ENCODE measurements at places on chromosomes 4 and X.

GRCh38 chrX:16992951-16993350 is 46.5 kb downstream of the REPS2 start:
- DNase-seq, result no peak

DNA sequence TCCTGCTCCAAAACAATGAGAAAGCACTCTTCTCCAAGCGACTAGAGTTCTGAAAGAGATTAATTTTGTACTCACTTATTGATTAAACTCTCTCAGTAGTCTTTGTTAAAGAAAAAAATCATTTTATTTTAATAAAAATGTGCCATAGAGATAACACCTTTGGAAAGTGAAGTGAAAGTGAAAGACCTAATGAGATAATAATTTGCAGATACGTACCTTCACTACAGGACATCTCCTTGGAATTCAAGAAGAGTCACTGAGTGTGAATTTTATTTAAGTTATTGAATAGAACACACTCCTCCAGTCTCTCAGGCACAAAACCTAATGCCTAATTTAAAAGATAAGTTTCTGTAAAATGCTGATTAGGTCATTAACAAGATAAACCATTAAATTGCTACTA is 1070.6 kb upstream of the GRID2 start:
- DNase-seq, result no peak

- no peak for DNase-seq
Measured at GRCh38 chr4:105352826-105353225, 121.0 kb downstream of the PPA2 start.

GRCh38 chr4:73669410-73670183 is 49.4 kb upstream of the RASSF6 start:
- no peak for DNase-seq

- peak; percentile 5 for DNase-seq
Measured at GRCh38 chrX:16125520-16126149, 2.3 kb downstream of the GRPR start.

- no peak for DNase-seq
Measured at GRCh38 chr4:82201303-82201702, 172.5 kb downstream of the HNRNPD start.
